Stimulated activated CD4-positive, alpha-beta T cell treated with anti-CD3 and anti-CD28 coated beads, Interleukin-12 subunit alpha, Interleukin-12 subunit beta, amount 100 ng/mL, for 24 hours (primary cell): ENCODE measurements at places on chromosomes 11 and 22.
A peak's percentile ranks its signal among the peaks of the same experiment; 100 is the strongest.

DNA sequence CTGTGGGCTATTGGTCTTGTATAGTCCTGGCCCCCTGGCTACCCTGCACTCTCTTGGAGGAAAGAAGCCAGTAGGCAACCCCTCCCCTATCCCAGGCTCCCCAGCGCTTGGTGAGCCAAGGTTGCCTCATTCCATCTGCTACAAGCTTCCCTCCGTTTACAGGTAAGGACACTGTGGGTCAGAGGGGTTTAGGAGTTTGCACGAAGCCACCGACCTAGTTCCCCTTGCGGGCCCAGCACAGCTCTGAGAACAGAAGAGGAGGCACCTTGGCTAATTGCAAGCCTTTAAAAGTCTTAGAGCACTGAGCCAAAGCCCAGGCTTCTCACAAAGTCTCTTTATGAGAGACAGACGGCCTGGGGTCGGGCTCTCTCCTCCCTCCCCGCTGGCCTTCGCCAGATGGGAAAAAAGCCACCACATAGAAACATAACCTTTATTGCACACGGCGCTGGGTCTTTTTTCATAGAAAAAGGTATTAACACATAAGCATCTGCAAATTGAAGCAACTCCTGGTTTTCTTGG lies 99.8 kb downstream of the CEP164 start:
- DNase-seq, result no peak

DNA sequence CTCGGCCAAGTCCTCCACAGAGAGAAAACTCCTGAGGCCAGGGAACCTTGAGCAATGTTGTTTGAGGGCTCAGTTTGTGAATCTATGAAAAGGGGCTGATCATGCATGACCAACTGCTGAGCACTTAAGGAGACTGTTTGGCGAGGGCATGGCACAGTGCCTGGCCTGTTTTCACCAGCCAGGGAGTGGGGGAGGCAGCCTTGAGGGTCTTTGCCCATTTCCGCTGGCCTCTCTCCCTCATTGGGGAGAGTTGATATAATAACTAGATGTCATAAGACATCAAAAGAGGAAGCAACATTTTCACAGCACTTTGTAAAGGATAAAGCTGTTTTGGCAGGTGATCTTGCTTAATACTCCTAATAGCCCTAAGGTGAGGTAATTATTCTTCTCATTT lies 110.6 kb downstream of the TP53I11 start:
- no peak for DNase-seq

DNA sequence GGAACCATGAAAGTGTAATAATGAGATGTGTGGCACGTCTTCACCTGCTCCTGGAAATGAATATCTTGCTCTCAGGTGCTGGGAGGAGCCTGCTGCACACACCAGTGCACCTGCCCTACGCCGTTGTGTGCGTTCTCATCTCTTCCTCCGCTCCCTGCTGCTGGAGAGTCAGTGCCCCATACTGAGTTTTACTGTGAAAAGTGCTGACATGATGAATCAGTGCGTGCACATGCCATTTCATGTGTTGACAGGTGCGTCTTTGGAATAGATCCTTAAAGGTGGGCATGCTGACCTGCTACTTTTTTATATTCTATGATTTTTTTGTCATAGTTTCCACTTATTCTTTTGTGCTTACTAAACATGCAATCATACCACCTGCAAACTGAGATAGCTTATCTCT lies 1015.8 kb downstream of the BRD1 start:
- no peak for DNase-seq

DNA sequence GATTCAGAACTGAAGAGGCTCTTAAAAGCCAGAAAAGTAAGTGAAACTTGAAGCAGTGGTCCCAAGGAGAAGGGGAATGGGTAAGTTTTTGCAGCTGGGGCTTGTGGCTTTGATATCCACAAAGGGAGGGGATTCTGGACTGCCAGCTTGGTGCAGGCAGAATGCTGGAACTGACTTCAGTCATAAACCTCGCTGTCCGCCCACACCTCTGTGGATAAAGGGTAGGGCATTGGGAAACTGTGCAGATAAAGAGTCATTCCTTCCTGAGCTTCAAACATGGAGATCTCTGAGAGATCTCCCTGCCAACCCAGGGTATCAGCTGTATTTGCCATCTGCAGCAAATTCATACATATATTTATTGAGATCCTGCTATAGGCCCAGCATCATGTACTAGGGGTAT lies 124.3 kb upstream of the OR9Q1 start:
- no peak for DNase-seq

DNA sequence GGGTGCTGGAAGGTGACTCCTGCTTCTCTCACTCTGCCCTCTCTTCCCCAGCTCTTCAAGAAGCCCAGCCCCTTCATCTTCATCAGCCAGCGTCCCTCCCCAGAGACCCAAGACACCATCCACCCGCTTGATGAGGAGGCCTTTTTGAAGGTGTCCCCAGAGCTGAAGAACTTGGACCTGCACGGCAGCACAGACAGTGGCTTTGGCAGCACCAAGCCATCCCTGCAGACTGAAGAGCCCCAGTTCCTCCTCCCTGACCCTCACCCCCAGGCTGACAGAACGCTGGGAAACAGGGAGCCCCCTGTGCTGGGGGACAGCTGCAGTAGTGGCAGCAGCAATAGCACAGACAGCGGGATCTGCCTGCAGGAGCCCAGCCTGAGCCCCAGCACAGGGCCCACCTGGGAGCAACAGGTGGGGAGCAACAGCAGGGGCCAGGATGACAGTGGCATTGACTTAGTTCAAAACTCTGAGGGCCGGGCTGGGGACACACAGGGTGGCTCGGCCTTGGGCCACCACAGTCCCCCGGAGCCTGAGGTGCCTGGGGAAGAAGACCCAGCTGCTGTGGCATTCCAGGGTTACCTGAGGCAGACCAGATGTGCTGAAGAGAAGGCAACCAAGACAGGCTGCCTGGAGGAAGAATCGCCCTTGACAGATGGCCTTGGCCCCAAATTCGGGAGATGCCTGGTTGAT lies 12.6 kb downstream of the IL10RA start:
- no peak for DNase-seq

DNA sequence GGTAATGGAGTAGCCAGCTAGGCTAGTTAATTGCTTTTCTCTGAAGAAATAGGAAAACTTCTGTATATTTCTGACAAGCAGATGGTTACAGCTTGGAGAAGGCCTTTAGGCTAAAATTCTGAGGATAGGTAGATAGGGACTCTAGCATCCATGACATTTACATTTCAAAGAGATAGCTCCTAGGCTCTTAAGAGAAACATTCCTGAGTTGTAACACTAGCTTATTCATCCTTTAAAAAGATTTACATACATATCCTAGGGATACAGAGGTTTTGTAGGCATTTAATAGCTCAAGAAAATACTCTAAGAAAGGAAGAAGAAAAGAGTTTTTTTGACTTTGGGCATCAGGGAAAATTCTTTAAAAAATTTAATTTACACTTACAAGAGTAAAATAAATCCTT lies 130.9 kb upstream of the CCDC179 start:
- DNase-seq, result no peak

GRCh38 chr11:119921571-119921970 lies 192.6 kb upstream of the NECTIN1 start:
- no peak for DNase-seq

DNA sequence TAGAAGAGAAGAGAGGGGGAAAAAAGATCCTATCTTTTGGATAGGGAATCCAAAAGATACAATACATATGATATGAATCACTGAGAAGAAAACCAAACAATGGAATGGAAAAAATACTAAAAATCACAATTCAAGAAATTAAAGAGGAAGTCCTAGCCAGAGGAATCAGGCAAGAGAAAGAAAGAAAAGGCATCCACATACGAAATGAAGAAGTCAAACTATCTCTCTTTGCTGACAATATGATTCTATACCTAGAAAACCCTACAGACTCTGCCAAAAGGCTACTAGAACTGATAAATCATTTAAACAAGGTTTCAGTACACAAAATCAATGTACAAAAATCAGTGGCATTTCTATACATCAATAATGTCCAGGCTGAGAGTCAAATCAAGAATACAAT lies 91.4 kb downstream of the EFCAB6 start:
- no peak for DNase-seq

DNA sequence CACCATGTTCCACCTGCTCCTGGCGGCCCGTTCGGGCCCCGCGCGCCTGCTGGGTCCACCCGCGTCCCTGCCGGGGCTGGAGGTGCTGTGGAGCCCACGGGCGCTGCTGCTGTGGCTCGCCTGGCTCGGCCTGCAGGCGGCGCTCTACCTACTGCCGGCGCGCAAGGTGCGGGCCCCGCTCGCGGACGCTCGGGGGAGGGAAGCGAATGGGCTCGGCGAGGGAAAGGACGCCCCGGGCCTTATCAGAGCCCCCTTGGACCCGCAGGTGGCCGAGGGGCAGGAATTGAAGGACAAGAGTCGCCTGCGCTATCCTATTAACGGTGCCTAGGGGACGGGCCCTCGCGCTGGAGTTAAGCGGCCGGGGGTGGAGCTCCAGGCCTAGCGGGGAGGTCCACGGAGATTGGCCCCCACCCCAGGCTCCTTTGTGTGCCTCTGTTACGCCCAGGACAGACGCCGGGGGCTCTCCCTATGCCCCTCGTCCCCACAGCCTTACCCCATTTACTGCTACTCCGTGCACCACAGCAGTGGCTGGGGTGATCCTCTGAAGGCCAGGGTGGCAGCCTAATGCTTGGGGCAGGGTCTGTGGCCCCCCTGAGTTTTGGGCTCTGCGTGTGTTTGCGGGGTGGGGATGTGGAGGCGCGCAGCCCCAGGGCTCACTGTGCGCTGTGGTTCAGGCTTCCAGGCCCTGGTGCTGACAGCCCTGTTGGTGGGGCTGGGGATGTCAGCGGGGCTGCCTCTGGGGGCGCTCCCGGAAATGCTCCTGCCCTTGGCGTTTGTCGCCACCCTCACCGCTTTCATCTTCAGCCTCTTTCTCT lies 1.1 kb downstream of the TM7SF2 start:
- DNase-seq, result peak; percentile 62

- DNase-seq, result no peak
Observed at GRCh38 chr22:40512426-40513136, 123.9 kb downstream of the MRTFA start.

DNA sequence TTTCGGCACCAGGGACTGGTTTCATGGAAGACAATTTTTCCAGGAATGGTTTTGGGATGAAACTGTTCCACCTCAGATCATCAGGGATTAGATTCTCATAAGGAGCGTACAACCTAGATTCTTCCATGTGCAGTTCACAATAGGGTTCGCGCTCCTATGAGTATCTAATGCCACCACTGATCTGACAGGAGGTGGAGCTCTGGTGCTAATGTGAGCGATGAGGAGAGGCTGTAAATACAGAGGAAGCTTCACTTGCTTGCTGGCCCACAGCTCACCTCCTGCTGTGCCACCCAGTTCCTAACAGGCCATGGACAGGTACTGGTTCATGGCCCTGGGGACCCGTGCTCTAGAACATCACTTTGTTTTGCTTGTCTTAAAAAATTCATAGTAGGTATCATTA lies 41.8 kb upstream of the AMPD3 start:
- DNase-seq, result no peak

GRCh38 chr22:37157516-37158285 lies 8.0 kb upstream of the IL2RB start:
- DNase-seq, result no peak

DNA sequence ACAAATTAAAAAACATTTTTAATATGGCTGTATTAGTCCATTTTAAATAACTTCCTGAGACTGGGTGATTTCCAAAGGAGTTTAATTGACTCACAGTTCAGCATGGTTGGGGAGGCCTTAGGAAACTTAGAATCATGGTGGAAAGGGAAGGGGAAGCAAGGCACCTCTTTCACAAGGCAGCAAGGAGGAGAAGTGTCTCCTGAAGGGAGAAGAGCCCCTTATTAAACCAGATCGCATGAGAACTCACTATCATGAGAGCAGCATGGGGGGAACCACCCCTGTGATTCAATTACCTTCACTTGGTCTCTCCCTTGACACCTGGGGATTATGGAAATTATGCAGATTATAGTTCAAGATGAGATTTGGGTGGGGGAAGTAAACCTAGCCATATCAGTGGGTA lies 488.6 kb downstream of the ETS1 start:
- DNase-seq, result no peak

- DNase-seq, result no peak
Observed at GRCh38 chr11:80495116-80495515, 1054.3 kb upstream of the TENM4 start.

DNA sequence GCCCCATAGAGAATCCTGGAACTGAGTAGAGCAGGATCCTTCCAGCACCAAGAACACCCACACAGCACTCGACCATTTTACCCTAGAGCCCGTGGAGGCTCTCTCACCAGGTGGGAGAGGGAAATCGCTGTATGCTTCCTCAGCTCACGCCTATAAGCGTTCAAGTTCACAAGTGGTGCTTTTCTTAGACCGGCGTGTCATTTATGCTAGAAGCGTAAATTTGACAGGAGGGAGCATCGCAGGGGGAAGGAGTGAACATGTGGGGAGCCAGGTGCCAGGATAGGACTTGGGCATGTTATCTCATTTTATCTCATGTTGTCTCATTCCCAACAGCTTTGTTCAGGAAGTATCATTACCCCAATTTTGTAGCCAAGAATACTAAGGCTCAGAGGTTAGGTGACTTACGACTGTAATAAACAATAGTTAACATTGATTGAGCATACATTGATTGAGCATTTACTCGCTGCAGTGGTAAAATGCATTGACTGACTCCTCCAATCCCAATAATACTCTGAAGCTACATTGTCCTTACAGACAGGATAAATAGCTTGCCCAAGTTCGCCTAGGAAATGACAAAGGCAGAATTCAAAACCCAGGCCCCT lies 19.1 kb upstream of the TP53I11 start:
- DNase-seq, result no peak

DNA sequence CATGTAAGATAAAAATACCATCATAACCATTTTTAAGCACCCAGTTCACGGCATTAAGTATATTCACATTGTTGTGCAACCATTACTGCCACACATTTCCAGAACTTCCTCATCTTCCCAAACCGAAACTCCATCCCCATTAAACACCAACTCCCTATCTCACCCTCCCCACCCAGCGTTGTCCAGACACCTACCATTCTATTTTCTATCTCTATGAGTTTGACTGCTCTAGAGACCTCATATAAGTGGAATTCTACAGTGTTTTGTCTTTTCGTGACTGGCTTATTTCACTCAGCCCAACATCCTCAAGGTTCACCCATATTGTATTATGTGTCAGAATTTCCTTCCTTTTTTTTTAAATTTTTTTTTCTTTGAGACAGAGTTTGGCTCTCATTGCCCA lies 45.2 kb downstream of the PPFIA1 start:
- no peak for DNase-seq

DNA sequence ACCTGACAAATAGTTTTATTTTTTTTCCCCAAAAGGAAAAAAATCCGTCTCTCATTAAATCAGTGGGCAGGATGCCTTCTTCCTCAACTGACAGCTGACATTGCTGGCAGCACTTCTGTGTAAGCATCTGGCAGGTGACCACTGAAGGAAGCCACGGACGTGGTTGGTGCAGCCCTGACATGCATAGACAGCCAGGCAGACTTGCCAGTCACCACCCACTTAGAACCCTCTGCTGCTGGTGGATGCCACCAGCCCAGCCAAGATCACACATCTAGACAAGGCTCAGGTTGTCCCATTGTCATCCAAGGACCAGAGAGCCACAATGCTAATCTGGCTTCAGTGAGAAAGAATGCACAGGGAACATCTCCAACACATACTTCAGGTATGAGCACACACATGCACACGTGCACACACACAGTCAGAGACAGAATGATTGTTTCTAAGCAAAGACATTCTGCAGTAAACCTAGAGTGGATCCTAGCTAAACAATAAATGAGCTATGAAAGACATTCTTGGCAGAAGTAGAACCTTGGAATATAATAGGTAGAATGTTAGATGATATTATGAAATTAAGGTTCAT lies 49.8 kb upstream of the BMAL1 start:
- no peak for DNase-seq

GRCh38 chr22:24758164-24758799 lies 16.2 kb downstream of the PIWIL3 start:
- DNase-seq, result peak; percentile 48
